ENCODE measurements at places on chromosomes 1 and 21.

- no peak for DNase-seq
Measured at GRCh38 chr1:189675712-189676244, 801.9 kb downstream of the BRINP3 start.

DNA sequence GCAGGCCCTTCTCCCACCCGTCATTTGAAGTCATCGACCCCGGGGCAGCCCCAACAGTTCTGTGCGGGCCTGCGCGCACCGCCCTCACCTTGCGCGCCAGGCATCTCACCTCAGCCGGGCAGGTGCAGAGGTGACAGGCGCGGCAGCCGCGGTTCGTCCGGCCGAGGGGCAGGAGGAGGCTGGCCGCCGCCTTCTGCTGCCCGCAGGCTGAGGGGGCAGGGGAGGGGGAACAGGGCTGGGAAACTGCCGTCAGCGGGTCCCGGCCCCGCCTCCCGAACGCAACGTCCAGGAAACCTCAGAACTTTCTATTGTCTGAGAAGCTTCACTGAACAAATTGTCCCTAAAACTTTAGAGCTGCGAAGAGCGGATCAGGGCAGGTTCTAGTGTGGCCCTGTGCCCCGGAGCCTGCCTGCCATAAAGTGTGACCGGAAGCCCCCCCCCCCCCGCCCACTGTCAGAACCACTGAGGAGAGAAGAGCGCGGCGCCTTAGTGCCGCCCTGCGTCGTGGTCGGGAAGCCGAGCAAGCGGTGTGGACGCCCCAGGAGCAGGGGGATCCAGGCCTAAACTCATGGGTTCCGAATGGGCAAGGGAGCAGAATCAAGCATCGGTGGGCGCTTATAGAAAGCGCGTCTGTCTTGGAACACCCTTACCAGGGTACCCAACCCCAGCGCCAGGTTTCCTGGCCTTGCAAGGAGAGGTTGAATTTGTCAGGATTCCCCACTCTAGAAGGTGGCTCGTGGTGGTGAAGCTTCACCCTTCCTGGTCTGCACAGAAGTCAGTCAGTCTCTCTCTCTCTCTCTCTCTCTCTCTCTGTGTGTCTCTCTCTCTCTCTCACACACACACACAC lies 13.3 kb upstream of the TBX15 start:
- no peak for DNase-seq

- DNase-seq: no peak
Measured at GRCh38 chr1:27150641-27151040, 4.3 kb downstream of the SLC9A1 start.

GRCh38 chr21:26553898-26554297 lies 19.2 kb downstream of the CYYR1 start:
- no peak for DNase-seq

GRCh38 chr1:232207073-232207866 lies 422.7 kb downstream of the SIPA1L2 start:
- no peak for DNase-seq

- DNase-seq: no peak
Measured at GRCh38 chr1:118154220-118154619, 30.8 kb downstream of the SPAG17 start.

- no peak for DNase-seq
Measured at GRCh38 chr1:109817881-109818270, 54.2 kb upstream of the EPS8L3 start.

DNA sequence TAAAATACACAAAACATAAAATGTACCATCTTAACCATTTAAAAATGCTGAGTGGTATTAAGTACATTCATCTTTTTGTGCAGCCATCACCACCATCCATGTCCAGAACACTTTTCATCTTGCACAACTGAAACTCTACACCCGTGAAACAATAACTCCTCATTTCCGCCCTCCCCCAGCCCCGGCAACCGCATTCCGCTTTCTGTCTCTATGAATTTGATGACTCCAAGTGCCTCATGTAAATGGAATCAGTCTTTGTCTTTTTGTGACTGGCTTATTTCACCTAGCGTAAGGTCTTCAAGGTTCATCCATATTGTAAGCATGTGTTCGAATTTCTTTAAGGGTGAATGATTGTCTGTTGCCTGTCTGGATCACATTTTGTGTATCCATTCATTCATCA lies 37.2 kb downstream of the SCCPDH start:
- DNase-seq: no peak

- DNase-seq: no peak
Measured at GRCh38 chr1:182927693-182928433, 25.1 kb downstream of the SHCBP1L start.

GRCh38 chr1:42743317-42744147 lies 3.5 kb upstream of the CLDN19 start:
- no peak for DNase-seq

GRCh38 chr1:46535063-46535462 lies 16.4 kb downstream of the KNCN start:
- peak; percentile 34 for DNase-seq

DNA sequence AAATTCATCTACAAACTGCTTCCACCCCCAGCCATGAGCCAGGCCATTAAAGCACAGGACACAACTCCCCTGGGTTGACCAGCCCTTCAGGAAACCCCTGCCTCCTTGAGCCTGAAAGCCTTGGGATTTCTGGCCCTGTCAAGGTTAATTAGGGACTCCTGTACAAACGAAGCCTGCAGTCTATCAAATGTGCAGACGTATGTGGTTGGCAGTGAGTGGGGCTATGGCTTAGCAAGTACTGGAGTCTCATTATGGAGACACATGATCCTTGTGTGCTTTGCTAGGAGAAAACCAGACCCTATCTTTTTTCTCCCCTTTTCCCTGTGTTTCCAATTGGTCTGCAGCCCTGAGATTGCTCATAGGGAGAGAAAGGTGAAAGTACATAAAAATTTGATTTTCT lies 588.3 kb upstream of the USP24 start:
- no peak for DNase-seq

DNA sequence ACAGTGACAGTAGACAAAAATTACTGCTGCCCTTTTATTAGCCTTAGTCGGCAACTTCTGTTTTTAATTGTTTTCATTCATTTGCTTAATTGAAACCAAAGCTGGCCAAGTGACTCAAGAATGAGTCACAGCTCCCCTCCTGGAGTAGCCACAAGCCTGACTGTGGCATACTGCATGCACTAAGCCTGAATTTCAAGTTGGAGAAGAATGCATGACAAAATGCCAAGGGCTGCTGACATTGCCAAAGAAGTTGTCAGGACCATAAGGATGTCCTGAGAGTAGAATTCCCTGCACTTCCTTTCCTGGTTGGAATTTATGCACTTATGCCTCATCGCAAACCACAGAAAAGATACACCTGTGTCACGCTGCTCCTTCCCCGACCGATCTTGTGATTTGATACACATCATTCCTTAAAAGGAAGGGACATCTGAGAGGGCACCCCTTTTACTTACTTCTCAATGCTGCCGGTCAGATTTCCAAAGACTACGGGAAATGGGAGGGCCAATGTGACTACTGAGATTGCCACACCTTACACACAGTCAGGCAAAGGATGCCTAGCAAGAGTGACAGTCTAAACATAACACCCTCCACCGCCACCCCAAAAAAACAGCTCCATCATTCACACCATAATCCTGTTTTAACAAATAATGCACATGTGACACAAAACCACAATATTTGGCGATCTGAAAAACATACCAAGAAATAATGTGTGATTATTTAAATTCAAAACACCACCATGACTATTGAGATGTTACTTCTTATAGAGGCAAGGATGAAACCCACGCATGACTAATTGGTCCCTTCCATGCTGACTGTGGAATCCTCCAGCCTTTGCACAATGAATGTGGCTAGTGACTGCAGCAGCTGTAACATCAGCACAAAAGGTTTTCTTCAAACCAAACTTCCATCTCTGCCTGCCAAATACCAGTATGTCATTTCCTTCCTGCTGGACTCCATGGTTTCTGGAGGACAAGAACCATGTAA lies 28.2 kb downstream of the VAV3 start:
- DNase-seq: no peak

DNA sequence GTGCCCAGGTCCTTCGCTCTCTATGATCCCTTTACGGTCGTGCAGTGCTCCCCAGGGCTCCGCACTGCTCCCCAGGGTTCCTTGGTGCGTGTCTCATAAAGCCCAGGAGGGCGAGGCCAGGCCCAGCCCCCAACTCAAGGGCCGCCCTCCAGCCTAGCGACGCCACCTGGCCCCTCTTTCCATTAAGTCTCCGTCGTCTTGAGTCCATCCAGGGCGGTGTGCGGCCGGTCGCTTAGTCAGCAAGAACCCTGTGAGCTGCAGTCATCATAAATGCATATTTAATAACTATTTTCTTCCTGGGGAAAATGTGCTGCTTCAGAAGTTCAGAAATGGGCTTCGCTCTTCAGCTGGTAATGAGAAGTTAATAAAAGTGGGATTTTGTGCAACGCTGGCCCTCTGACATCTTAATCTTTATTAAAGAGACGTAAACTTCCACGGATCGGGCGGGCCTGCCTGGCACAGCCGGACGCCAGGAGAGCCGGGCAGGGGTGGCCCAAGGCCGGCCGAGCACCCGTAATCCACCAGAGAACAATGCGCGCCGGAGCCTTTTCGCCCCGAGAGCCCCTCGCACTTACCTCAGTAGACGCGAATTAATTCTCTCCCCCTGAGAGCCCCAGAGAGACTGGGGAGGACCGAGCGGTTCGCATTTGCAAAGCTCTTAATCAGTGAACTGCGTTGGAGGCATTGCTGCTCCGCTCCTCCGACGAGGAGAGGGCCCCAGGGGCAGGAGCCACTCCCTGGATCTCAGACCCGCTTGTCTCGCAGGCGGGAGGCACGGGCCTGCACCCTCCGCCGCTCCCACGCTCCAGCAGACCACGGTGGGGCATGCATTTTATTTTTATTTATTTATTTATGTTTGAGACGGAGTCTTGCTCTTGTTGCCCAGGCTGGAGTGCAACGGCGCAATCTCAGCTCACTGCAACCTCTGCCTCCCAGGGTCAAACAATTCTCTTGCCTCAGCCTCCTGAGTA lies 188.3 kb upstream of the ARHGEF16 start:
- DNase-seq: no peak

GRCh38 chr21:21029164-21029563 lies 31.0 kb downstream of the NCAM2 start:
- DNase-seq: no peak

GRCh38 chr1:194024659-194025058 lies 838.2 kb upstream of the B3GALT2 start:
- DNase-seq: no peak

GRCh38 chr1:18360251-18360650 lies 120.5 kb upstream of the KLHDC7A start:
- no peak for DNase-seq

GRCh38 chr1:192983349-192983980 lies 75.7 kb downstream of the UCHL5 start:
- no peak for DNase-seq

DNA sequence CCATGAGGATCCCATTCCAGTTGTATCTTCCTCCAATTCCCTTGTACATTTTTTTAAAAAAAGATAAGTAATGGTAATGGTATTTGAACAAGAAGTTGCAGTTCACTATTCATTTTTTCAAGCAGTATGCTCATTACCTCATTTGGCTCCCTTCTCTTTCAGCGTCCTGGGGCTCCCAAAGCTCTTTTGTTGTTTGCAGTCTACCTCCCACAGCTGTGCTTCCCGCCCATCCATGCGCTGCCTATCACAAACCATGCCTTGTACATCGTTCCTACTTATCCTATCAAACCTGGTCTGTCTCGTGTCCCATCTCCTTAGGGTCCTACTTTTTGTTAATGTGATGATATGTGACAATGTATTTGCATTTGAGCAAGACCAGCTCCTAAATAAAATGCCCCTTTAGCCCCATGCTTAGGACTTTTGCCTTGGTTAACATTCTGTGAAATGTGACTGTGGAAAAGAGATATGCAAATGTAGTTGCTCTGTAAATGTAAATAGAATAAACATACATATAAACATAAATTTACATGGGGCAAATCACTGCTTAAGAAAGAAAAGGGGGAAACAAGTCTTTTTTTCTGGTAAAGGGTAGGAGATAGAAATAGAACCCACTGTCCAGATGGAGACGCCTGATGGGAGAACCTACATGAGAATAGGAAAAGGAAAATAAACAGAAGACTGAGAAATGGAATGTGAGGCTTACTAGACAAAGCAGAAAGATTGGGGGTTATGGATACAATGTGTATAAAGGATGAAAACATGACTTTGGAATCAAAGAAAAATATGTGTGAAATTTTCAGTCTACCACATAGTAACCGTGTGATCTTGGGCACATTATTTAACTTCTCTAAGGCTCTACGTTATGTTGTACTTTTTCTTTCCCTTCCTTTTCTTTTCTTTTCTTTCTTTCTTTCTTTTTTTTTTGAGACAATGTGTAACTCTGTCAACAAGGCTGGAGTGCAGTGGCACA lies 59.8 kb upstream of the PLXNA2 start:
- DNase-seq: no peak

DNA sequence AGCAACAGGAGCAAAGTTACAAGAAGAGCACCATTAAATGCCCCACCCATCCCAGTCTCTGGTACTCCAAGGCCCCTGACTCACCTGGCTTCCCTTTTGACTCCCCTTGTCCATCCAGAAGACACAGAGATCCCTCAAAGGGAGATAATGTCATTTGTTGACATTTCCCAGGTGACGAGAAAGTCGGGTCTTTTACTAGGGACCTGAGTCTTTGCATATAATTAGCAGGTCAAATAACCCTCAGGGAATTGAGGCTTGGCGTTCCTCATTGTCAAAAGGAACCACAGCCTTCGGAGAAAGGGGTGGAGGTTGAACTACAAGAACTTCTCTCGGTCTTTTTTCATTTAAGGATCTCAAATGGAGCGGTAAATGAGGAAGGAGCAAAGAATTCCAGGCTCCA lies 133.2 kb downstream of the PROX1 start:
- DNase-seq: no peak

GRCh38 chr1:172122381-172122780 lies 281.1 kb downstream of the DNM3 start:
- no peak for DNase-seq

- no peak for DNase-seq
Measured at GRCh38 chr1:209155546-209155945, 428.0 kb upstream of the CAMK1G start.

GRCh38 chr21:43976661-43977060 lies 35.4 kb upstream of the TRAPPC10 start:
- no peak for DNase-seq

GRCh38 chr1:61450872-61451571 lies 273.9 kb downstream of the TM2D1 start:
- no peak for DNase-seq

DNA sequence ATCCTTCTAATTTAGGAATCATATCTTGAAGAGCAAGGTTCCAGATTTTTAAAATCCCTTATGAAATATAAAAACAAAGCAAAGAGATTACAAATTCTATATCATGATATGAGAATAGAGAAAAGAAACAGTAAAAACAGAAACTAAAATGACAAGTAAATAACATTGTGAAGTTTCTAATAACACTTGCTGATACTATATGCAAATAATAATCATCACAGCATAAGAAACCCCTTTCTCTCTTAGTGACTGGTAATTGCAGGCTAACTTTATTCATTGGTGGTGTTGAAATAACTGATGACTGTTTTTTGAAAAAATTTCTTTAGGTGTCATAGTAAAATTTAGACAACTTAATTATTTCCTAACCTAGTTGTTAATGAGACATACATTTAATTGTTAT lies 281.6 kb downstream of the PLA2G4A start:
- no peak for DNase-seq

All from hematopoietic multipotent progenitor cell treated with erythropoietin and hydrocortisone succinate and interleukin-3 and kit ligand, for 17 days (in vitro differentiated cells).